ENCODE measurements at places on chromosomes 4 and X. TPM values are rescaled to one million over a fixed set of nuclear protein-coding genes. Genes with fewer than 3 reads are reported as not detected.

The TKTL1 gene
- not detected for total RNA-seq

The TMEM35A gene
- total RNA-seq = not detected

The GK gene
- total RNA-seq = 2.4 TPM

The HGFAC gene
- 0.07 TPM for total RNA-seq

The PF4V1 gene
- not detected for total RNA-seq

The TRMT2B gene
- total RNA-seq = 13.4 TPM

The JCHAIN gene
- total RNA-seq = 0.13 TPM

The TCP11X2 gene
- not detected for total RNA-seq

The THAP9 gene
- 1.1 TPM for total RNA-seq

The C1QTNF7 gene
- total RNA-seq = not detected
